ENCODE measurements at places on chromosomes 5 and 9.

GRCh38 chr5:159324986-159325385, 5.3 kb downstream of the IL12B start:
- no peak for DNase-seq

DNA sequence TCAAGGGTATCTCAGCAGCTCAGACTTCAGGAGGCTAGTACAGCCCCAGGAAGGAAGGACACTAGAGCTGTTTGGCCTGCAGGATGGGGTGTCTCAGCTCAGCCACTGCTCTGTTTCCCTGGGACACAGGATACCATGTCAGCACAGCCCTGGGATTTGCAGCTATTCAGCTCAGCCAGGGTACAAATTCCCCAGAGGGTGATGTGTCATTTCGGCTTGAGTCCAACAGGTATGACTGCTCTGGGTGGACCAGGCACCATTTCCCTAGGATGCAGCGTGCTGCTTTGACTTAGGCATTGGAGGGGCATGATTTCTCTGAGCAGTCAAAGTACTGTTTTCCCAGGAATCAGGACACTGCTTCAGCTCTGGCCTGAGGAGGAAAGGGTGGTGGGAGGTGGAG, 130.1 kb downstream of the ARSB start:
- no peak for DNase-seq

- DNase-seq, result no peak
Observed at GRCh38 chr9:86792136-86792535, 155.2 kb downstream of the GAS1 start.

DNA sequence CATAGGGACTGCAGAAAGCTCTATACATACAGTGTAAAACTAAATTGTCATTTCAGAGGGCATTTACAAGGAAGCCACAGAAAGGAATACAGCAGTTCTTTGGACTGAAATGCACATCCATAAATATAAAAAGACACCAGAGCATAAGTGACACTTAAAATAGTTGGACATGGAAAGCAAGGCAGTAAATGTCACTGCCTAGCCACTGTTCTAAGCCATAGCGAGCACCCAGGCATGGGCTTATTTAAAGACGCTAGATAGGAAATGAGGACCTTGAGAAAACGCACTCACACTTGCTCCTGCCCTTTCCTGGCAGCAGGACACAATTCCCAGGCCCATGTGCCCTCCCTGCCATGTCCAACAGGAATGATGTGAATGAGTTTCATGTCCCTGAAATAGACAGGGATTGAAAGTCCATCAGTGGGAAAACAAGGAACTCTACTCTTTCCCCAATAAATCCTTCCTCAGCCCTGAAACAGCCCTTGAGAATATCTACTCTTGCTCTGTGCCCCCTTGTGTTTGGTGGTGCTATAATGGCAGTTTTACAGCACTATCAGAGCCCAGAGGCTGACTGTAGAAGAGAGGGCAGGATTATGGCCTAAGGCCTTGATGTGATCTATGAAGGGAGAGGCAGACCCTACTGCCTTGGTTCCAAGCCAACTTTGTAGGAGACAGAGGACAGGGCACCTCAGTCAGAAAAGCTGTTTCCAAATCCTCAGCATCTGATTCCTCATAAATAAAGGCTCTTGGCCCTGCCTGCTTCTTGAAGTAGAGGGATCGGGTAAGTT, 182.9 kb downstream of the SAXO1 start:
- no peak for DNase-seq

GRCh38 chr9:115998666-115999065, 154.9 kb upstream of the PAPPA start:
- DNase-seq, result no peak

DNA sequence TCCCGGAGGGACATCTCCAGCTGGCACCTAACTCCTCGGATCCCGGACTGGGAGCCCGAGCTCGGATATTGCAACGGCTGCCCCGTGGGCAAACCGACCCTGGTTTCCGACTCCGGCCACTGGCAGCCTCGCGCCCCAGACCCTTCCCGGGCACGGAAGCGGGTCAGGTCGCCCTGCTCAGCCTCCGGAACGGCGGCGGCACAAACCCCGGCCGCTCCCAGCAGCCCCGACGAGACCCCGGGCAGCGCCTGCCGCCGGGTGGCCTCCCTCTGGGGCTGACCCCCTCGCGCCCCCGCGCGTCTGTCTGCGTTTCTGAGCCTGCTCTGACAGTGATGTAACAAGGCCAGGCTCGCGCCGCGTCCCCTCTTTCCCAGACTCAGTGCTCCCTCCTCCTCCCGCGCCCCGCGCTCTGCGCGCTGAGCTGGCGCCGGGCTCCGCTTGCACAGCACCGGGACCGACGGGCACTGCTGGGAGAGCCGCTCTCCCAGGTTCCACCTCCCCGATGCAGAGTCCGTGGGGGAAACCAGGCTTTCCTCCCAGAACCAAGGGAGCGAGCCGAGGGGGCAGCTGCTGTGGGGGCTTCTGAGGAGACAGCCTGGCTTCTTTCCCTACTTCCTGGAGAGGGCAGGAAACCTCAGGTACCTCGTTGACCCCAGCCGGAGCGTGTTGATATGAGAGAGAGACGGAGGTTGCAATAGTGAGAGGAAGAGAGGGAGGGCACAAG, at the start of gene TMEM215:
Gene TMEM215 (plus strand): TSS at position 373 of the 724 bp plus-strand sequence. CDS start 644 bp downstream, outside the sequence.
- no peak for DNase-seq

DNA sequence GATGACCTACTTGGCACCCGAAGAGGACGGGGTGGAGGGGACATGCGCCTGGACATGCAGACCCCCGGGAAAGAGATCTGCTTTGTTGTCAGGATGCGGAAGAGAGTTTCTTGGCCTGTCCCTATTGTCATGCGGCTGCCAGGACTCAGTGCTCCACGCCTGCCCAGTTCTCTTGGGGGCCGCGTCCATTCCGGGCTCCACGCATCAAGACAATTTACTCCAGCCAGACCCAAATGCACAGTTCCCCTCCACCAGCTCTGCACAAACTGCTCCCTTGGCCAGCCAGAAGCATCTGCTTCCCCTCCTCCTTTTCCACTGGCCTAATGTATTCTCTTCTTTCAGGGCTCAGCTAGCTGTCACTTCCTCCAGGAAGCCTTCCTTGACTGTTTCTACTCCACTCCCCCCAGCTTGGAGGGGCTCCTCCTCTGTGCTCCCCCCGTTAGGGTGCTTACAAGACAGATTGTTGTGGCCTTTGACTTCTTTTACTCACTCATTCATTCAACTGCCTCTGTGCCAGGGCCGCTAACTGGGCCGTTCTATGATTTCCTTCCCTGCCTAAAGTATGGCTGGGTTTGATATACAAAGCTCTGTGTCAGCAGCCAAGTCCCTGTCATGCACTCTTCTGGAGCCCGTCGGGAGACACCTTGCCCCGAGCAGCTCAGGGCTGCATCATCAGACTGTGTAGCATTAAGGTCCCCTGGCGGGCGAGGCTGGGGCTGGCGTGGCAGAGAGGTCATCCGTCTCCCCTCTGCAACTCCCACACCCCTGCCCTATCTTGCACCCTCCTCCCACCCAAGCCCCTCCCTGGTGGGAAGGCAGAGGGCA, 6.6 kb downstream of the FIBCD1 start:
- DNase-seq, result no peak

GRCh38 chr9:88691091-88691490, 156.1 kb downstream of the NXNL2 start:
- no peak for DNase-seq

GRCh38 chr5:109410389-109411148, 795 bp upstream of the PJA2 start:
- DNase-seq, result peak; percentile 73

DNA sequence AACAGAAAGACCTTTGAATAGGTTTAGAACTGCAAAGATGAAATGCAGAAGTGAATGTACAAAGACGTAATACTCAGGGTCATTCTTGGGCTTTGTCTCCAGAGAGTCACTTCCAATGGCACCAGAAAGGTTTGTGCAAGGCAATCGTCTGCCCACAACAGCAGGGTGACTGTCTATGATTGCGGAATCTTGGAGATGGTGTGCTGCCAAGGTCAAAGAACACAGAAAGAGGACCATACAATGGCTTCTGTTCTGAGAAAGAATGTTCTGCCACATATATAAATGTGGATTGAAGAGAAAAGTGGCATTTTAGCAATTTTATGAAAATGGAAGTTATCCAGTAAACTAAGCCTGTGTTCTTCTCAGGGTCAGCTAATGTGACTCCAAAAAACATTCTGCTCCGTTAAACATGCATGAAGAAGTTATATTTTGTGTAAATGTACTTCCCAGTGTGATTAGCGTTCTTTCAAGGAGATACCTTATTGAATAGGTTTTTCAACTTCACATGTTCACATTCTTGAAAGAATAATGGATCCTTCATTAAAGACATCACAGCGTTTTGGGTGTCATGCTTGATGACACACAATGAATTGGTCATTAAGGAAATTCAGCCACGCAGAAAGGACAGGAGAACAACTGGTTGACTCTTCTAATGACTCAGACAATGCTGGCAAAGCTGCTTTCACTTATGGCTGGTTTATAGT, 73.4 kb upstream of the CDH6 start:
- no peak for DNase-seq

GRCh38 chr9:131255676-131256197, 20.6 kb downstream of the FAM78A start:
- DNase-seq, result no peak

GRCh38 chr5:178403956-178404600, 171.5 kb upstream of the PHYKPL start:
- no peak for DNase-seq

DNA sequence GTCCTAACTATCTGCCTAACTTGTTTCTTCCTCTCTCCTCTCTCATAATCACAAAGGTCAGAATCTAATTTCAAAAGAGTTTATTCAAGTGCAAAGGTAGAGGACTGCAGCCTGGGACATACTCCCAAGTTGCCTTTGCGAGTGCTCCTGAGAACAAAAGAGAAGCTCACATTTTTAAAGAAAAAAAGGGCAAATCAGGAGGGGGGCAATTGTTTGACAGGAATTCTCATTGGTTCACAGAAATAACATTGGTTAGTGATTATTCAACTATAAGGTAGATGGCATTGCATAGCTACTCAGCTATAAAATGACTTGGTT, 108.1 kb upstream of the RAI14 start:
- no peak for DNase-seq

DNA sequence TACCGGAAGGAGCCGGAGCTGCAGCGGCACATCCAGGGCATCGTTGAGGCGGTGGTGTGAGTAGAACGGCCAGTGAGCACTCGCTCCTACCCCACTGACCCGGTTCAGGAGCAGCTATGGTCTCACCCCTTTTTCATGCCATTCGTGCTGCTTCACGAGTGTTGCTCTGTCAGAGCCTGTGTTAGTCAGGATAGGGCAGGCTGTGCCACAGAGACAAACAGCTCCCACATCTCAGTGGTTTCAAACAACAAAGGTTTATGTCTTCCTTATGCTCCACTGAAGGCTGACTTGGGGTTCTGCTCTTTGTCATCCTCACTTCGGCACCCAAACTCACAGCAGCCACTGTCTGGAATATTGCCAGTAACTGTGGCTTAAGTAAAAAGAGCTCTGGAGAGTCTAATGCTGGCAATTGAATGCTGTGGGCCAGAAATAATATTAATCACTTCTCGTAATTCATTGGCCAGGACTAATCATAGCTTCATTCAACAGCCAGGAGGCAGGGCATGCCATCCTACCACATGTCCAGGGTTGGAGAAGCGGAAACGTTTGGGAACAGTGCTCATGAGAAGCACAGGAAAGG, 28.4 kb downstream of the ARHGEF37 start:
- DNase-seq, result no peak

DNA sequence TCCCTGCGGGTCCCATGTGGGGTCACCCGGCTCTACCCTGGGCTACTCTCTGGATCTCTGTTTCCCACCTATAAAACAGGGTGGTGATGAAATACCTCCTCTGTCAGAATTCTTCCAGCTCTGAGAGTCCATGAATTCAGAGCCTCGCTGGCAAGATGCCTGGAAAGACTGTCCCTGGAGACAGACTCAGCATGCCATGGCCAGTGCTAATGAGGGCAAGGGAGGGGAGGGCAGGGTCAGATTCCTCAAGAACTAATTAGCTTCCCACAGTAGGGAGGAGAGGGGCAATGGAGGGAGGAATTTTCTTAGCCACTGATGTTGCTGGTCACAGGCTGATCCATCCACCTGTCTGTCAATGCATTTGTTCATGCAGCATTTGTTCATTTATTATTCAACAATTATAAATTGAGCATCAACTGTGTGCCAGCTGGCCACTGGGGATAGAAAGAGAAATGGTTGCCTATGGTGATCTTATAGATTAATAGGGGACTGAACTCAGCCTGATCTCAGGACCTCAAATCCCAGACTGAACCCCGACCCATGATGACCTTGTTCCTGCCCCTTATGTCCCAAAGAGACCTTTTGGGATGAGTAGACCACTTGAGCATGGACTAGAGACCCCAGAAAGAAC, 4.7 kb downstream of the SYNPO start:
- DNase-seq, result no peak

GRCh38 chr5:139378101-139378825, 4.8 kb downstream of the SLC23A1 start:
- no peak for DNase-seq

DNA sequence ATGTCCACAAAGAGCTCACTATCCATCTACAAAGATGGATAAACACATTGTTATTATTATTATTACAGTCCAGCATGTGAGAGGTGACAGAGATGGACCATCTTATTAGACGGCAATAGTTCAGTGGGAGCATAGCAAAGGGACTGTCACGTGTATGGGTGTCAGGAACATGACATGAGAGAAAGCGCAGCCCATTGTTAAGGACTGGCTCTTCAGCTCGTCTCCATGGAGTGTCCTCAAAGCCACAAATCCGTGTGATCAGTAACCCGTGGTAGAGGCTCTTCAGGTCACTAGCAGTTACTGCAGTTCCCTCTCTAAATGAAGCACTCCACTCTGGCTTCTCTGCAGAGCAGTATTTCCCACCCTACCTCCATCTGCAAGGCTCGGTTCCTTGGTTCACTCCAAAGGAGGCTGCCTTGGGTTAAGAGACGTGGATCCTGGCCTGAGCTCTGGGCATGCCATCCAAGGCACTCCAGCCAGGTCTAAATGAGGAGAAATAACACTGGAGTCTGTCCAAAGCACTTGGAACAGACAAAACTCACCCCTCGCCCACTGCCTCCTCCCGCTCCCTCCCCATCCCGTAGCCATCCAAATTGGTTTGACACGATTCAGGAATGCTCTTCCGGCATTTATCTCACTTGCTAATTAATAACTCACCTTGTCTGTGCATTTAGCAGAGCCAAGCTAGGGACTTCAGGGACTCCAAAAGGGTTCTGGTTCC, 122.3 kb upstream of the WWC1 start:
- no peak for DNase-seq

DNA sequence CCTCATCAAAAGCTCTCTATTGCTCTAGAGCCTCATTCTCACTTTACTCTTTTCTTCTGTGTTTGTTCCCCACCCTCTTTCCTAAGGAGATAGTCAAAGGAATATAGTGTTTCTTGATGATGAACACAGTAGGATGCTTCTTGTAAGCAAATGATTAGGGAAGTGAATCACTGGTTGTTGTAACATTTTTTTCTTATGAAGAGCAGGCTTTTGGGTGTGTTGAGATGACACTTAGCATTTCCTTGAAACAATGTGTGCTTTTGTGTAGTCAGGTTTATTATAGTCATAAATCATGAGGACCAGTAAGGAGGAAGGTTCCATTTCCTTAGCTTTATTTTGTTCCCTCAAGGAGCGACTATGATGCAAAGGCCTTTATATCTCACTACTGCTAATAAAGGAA, 1991.3 kb upstream of the C9orf72 start:
- no peak for DNase-seq

GRCh38 chr5:152237531-152237930, 167.5 kb downstream of the NMUR2 start:
- no peak for DNase-seq

- no peak for DNase-seq
Observed at GRCh38 chr5:67287510-67288268, 91.1 kb upstream of the CD180 start.

Data from smooth muscle cell of the brain vasculature (primary cell).